ENCODE measurements at places on chromosomes 1 and 21.

- DNase-seq, result no peak
Measured at GRCh38 chr1:147897029-147897752, 5.4 kb upstream of the GJA8 start.

DNA sequence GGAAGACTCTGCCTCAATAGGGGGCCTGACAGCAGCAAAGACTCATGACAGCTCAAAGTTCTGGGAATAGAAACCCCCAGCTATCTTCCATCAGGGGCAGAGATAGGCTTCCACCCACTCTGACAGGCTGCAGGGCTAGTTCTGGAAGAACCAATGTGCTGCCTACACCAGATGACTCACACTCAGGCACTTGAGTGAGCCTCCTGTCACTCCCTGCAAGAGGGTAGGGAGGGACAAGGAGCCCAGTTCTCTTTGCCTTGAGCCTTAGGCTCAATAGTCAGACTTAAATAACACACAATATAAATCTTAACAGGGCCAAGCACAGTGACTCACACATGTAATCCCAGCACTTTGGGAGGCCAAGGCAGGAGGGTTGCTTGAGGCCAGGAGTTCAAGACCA, 386.4 kb downstream of the HHAT start:
- no peak for DNase-seq

DNA sequence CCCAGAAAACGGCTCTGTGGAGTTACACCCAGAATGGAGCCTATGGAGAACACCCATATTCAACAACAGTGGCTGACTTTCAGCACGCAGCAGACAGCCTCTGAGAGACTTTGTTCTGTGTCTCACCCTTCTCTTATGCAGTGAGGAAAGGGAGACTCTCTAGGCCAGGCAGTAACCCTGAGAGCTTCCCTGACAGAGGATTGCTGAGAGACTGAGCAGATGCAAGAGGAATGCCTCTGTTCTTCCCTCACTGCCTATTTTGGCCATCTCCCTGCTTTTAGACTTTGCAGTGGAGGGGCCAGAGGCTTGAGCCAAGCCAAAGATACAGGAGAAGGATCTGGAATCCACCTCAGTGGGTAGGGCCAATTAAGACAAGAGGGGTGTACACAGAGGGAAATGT, 41.8 kb upstream of the SLC16A1 start:
- DNase-seq, result no peak

- DNase-seq, result no peak
Measured at GRCh38 chr1:184647471-184647870, 107.2 kb downstream of the EDEM3 start.

- DNase-seq, result no peak
Measured at GRCh38 chr21:45889256-45889655, 92.3 kb upstream of the COL6A1 start.

- DNase-seq, result no peak
Measured at GRCh38 chr1:185786524-185786923, 52.3 kb downstream of the HMCN1 start.

- peak; percentile 53 for DNase-seq
Measured at GRCh38 chr1:67749844-67750690, 65.1 kb downstream of the GADD45A start.

DNA sequence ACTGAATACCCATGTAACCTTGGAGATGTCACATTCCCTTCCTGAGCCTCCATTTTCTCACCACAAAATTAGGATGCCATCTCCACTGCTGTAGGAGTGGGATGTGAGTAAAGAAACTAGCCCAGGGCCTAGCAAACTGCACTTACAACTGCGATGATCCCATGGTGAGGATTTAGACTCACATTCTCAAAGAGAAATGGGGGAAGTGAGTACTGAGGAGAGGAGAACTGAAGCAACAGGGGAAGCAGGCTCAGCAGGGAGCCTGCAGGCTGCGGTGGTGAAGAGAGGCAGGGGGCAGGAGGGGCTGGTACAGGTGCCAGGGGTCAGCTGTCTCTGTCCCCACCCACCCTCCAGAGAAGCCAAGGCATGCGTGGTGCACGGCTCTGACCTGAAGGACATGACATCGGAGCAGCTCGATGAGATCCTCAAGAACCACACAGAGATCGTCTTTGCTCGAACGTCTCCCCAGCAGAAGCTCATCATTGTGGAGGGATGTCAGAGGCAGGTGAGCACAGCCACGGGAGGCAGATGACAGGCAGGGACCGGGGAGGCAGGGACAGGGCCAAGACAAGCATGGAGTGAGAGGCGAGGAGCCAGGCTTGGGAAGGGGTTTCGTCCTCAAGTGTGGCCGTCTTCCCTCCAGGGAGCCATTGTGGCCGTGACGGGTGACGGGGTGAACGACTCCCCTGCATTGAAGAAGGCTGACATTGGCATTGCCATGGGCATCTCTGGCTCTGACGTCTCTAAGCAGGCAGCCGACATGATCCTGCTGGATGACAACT, 16.4 kb upstream of the ATP1A4 start:
- no peak for DNase-seq

- peak; percentile 37 for DNase-seq
Measured at GRCh38 chr1:43975249-43975961, 645 bp downstream of the ATP6V0B start.

DNA sequence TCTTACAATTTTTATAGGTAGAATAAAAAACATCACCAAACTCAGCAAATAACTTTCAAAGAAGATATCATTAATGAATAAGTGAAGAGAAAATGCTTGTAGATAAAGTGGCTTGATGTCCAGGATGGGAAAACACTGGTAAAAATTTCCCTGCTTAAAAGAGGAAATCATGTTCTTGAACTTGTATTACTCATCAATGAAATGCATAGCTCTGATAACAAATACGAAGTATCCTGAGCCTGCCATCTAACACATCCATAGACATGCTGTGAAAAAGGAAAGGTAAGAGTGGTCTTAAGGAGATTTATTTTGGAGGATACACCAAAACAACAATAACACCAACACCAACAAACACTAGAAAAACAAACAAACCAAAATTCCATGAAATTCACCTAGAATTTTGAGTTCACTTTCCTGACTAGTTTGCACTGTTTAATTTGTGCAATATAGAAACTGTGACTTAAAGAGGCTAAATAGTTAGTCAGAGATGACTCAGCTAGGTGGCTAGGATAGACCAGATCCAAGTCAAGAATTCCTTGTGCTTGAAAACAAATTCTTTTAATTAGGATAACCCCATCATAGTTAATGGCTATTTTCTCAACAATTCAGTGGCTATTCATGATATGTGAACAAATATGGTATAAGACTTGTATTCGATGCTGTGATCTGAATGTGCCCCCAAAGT, 179.8 kb upstream of the KCNK2 start:
- DNase-seq, result no peak

DNA sequence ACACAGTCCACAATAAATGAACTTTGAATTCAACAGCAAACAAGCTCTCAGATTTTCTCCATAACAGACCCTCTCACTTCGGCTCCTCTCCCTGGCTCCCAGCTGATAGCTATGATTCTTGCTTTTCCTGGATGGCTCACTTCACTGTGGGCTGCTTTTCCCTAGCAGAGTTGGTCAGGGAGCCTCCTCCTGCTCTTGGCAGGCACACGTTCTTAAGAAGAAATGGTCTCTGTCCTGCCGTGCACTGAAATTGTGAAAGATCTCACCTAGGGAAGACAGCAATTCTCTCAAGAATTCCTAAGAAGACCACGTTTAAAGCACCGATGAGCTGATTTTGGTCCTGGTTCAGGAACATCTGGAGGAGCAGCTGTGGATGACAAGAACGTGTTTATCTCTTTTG, 148.5 kb upstream of the KCNK2 start:
- DNase-seq, result no peak
